ENCODE measurements at places on chromosomes 4 and X.

- DNase-seq: no peak
Observed at GRCh38 chrX:17032351-17032750, 85.9 kb downstream of the REPS2 start.

GRCh38 chrX:1803741-1804140 is 188.9 kb downstream of the ASMT start:
- no peak for DNase-seq

GRCh38 chr4:39476187-39476895 is 17.5 kb downstream of the LIAS start:
- DNase-seq: peak; percentile 37

DNA sequence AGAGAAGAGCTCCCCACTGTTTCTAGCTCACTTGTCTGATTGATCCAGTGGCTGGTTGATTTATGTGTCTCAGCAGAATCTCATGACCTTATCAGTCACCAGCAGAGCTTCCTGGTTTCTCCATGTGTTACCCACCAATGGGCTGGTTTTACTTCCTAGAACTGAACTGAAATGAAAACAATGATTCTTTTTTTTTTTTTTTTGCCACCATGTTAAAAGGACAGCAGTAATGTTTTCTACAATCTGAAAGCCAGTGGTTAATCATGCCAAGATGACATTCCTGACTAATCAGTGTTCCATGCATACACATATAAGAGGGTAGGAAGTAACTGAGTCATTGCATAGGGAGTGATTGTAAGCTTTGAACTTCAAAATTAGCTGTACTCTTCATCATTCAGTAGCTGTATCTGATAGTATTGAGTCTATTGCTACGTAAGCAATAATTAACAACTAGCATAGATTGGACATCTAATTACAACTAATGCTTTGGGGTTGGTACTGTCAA is 67.7 kb downstream of the SLC4A4 start:
- no peak for DNase-seq

DNA sequence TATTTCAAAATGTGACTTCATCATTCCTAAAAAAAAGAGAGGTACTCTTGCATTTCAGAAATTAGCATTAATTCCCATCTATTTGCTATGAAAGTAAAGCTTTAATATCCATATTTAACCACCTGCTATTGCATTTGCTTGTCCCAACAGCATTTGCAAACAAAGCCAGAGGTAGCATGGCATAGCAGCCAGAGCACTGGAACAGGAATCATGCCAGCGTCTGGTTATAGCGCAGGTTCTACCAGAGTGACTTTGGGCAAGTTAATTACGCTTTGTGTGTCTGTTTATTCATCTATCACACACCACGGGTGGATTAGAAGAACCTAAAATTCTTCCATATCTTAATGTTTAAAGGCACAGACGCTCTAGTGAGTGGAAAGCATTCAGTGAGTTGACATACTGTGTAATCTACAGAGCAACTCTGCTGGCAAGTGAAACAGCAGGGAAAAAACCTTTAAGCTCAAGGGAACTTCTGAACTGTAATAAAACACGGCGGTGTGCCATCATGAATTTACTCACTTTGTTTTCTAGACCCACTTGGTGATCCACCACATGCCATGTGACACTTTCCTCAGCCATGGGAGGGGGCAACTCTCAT is 76.6 kb upstream of the QRFPR start:
- peak; percentile 26 for DNase-seq

DNA sequence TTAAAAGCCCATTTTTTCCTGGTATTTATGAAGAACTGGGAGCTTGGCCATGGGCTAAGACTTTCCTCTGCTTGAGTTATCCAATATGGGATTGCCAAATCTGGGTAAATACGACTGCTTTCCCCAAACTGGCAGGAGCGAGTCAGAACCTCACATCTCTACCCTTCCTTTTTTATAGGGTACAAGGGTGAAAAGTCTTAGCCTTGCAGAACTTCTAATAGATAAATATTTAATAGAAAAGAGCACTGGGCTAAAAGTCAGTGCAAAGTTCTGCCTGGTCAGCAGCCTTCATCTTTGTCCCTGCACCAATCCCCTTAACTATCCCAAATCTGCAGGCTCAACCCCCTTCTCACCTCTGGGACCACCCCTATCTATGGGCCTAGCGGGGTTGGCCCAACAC is 61.6 kb upstream of the ACSL1 start:
- no peak for DNase-seq

GRCh38 chr4:18722748-18723191 is 701.2 kb upstream of the LCORL start:
- DNase-seq: peak; percentile 4

DNA sequence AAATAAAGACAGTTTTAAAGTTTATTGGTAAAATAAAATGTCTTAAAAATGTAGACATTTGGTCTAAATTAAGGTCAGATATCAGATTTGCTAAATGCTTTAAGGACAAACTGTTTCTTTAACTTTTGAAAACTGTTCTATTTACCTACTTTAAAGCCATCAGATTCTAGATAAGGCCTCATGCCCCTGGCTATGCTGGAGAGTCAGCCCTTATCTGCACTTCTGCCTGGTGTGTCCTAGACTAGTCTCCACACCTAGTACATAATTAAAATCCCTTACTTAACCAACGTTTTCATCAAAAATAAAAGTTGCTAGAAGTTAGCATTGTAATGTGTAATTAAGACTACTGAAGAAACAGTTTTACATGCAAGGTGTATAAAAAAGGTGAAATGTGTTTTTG is 25.6 kb downstream of the HSD17B11 start:
- no peak for DNase-seq

GRCh38 chr4:10225096-10225495 is 108.5 kb upstream of the WDR1 start:
- no peak for DNase-seq

DNA sequence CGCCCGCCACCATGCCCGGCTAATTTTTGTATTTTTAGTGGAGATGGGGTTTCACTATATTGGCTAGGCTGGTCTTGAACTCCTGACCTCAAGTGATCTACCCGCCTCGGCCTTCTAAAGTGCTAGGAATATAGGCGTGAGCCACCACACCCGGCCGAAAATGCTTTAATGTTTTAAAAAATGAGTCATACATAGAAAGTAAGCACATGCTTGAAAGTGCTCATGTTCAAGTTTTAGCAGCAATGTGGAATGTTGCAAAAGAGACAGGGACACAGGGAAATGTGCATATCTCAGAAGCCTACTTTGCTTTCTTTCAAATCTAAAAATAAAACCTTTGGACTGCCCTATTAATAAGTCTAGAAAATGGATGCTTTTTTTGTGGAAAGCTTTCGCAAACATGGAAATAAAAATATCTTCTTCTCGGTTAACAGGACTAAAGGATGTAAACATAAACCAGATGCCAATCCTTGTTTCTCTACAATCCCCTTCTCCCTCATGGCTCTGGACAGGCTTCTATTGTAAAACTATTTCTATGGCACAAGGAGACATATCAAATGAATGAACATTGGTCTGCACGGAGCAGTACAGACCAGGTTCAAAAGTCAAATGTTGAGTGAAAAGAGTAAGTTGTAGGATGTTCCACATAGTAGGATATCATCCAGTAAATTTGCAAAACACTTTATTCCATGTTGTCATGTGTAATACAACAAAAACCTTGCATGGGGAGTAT is 15.0 kb downstream of the MECP2 start:
- no peak for DNase-seq

- DNase-seq: peak; percentile 86
Observed at GRCh38 chr4:1347410-1347864, 429 bp downstream of the UVSSA start.

GRCh38 chr4:75634951-75635350 is 4.6 kb upstream of the CDKL2 start:
- no peak for DNase-seq

DNA sequence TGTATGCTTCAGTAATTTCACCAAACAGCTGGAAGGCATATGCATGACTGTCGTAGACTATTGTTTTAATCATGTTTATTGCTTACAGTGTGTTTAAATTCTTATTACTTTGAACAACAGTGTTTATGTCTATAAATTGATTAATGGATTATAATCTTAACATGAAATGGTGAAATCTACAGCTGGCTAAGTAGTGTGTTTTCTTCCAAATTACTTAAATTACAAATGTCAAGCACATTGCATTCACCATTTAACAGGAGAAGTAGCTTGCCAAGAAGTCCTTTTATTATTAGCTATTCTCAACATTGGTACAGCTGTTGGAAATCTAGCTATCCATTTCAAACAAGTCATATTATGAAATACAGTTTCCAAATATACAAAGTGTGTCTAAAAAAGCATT is 849.3 kb upstream of the PCDH10 start:
- DNase-seq: peak; percentile 13

- no peak for DNase-seq
Observed at GRCh38 chr4:112896609-112897190, 152.8 kb upstream of the ANK2 start.
